ENCODE measurements at places on chromosomes 11 and 22. TPM values are rescaled to one million over a fixed set of nuclear protein-coding genes. Genes with fewer than 3 reads are reported as not detected.

DNA sequence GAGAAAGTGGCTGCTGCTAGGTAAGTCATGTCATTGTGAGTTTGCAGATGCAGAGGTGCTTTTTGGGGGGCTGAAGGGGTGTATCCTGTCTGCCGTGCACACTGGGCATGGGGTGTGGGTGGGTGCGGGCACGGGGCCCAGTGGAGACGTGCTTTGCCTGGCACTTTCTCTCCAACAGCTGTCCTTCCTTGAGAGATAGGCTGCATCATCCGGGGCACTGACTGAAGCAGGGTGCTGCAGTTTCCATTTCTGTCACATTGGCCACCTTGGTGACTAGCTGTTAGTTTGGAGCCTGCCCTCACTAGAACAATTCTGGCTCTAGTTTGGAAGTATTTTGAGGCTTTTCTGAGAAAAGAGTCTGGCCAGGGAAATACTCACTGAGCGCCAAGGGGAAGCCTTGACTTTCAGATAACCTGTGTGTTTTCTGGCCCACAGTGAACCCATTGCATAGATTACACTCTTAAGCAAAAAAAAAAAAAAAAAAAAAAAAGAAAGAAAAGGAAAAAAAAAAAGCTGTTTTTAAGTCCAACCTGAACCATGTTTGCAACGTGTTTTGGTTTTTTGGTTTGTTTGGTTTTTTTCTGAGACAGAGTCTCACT is 219.2 kb downstream of the NAV2 start:
- no peak for DNase-seq

DNA sequence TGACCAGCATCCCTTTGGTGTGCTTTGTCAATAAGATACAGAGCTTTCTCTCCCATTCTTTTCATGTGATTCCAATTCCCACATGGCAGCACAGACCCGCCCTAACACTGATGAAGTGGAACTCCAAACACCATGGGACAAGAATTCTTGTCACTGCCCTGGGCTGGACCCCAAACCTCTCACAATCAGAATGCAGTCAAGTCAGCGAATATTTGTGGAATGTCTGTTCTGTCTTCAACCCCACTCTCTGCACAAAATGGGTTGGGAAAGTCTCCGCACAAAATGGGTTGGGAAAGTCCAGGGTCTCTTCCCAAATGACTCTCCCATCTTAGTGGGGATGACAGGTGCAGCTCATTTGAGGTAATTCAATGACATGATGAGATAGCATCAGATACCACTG is 138.9 kb upstream of the TEAD1 start:
- no peak for DNase-seq

DNA sequence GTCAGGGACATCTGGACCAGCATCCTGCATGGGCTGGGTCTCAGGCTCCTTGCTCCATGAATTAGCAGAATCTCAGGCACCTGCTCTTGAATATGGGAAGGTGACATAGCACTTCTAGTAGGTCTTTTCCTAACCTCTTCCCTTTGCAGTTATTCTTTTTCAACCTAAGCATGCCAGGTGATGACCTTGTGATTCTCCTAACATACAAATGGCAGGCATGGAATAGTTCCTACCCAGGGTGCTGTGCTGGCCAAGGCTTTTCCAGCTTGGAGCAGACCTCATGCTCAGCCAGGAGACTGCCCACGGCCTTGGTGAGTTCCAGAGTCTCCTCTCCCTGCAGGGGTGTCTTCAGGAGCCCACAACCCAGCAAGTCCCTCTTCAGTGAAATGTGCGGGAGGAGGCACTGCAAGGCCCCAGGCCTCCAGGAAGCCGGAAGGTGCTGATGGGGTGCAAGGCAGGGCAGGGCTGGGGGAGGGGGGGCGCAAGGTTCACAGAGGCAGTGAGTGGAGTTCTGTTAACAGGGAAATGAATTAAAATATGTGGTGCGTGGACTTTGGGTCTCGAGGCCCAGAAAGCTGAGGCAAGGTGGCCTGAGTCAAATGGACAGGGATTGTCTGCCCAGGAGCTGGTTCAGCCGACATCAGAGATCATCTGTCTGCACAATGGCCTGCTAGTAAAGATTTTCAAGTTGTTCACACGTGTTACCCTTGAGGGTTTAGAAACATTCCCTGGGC is 75.9 kb upstream of the SEPTIN5 start:
- no peak for DNase-seq

DNA sequence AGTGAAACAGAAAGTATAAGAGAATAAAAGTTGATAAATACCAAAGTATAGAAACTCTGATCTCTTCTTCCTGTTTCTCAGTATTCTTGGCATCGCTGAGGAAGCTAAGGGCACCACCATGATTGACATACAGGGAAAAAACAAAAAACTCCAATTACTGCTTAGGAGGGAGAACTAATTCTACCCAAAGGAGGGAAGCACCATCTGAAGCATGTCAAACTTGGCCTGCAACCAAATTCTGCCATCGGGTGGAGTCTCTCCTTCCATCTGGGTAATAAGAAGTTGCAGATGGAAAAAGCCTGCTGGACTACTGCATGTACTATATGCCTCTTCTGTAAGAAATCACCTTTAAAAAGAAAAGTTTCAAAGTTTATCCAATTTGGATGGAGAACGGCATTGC is 30.5 kb upstream of the PPP2R1B start:
- DNase-seq: no peak

DNA sequence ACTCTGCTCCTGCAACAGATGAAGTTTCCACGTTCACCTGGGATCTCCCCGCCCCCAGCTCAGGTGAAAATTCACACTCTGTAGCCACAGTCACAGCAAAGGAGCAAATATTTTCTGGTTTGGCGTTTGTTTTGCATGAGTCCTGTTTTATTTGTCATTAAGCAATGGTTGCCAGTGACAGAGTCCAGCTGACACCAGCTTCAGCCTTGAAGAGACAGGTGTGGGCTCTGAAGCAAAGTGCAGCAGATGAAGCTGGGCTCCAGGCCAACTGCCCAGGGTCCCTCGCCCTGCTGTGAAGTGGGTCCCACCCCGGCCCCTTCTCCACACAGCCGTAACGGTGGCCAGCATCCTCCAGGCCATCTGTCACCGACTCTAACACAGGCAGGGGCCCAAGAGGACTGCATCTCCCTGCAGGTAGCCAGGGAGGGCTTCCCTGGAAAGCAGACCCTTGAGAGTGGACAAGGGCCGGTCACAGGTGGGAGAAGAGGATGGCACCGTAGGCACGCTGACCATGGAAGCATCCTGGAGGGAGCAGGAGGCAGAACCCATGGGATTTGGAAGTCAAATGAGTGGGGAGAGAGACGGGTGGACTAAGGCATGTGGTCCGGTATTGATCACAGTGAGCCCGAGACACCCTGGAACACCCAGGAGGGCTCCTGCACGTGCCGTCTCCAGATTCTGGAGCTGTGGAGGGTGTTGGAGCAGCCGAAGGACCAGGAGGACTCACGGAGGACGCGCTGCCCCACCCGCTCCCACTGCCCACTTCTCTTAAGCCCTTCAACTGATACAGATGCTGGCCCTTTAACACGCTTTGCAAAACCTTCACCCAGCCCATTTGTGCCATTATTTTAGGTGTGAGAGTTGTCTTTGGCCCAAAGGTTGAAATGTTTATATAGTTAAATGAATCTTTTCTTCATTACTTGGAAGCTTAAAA is 294.5 kb downstream of the BRD1 start:
- DNase-seq: no peak

GRCh38 chr22:27620367-27621154 is 181.0 kb downstream of the MN1 start:
- no peak for DNase-seq

DNA sequence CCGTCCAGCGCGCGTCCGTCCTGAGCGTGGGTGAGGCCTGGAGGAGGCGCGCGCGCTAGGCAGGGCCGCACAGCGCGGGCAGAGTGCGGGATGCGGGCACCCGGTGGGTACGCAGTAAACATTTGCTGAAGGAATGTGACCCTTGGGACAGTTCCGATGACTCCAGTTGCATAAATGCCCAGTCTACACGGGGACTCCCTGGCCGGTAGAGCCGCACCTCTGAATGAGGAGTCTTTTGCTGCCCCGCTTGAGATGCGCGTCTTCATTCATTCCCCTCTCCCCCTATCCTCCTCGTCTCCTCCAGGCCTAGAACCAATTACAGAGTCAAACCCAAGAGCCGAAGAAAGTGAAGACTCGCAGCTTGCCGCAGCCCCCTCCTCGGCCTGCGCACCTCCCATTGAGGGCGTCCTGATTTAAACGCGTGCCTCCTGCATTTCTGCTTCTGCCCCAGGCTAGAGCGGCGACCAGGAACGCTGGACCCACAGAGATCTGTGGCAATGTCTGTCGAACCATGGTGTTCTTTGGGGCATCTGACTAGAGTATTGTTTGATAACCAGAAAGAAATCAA is 729 bp upstream of the CHKB start:
- no peak for DNase-seq

DNA sequence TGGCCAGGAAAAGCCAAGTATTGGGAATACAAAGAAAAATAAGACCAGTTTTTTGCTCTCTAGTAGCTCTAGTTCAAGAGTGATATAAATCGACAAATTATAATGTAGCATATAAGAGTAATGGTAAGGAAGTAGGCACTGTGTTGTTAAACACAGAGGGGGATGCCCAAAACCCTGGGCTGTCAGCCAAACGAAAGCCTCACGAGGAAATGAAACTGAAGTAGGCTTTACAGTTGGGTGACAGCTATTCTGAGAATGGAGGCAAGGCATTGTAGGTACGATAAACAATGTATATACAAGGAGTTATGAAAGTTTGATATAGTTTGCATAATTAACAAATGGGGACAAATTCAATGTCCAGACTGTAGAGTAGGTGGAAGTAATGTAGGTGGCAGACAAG is 176.4 kb downstream of the FAM181B start:
- DNase-seq: no peak

DNA sequence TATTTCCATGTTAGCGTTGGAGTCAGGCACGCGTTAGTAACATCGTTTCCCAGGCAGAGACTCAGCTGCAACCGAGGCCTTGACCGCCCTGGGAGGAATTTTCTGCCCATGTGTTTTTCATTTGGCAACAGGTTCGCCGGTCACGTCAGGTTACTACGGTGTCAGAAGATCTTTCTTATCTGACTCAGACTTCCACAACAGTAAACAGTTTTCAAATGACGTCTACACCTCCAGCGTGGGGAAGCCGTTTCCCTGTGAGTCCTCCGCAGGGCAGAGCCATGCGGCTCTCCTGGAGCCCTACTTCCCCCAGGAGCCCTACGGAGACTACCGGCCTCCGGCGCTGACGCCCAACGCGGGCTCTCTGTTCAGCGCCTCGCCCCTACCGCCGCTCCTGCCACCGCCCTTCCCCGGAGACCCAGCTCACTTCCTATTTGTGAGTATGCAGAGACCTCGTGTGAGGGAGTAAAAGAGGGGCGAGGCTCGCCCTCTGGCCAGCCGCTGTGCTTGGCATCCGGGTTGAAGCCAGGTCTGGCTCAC is 14.3 kb upstream of the POU2AF3 start:
- DNase-seq: peak; percentile 33

- DNase-seq: no peak
Measured at GRCh38 chr11:75520688-75521087, 5.1 kb downstream of the GDPD5 start.

- DNase-seq: no peak
Measured at GRCh38 chr22:46959369-46959768, 196.9 kb downstream of the TBC1D22A start.

- no peak for DNase-seq
Measured at GRCh38 chr11:82842019-82842418, 58.2 kb downstream of the PRCP start.

DNA sequence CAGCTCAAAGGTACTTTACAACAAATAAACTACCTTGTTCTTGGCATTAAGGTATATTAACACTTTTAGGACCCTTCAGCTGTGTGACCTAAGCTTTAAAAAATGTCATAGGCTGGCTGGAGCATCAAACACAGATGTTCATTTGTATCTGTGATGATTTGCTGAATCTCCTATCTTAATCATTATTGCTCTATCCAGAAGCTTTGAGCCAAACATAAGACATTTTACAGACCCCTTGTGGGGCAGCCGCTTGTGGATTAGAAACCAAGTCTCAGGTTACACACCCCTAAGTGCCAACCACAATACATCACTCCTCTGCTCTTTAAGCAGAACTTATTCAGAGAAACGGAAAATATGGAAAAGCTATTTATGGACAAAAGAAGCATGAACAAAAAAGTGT is 394.2 kb upstream of the CCDC90B start:
- no peak for DNase-seq

DNA sequence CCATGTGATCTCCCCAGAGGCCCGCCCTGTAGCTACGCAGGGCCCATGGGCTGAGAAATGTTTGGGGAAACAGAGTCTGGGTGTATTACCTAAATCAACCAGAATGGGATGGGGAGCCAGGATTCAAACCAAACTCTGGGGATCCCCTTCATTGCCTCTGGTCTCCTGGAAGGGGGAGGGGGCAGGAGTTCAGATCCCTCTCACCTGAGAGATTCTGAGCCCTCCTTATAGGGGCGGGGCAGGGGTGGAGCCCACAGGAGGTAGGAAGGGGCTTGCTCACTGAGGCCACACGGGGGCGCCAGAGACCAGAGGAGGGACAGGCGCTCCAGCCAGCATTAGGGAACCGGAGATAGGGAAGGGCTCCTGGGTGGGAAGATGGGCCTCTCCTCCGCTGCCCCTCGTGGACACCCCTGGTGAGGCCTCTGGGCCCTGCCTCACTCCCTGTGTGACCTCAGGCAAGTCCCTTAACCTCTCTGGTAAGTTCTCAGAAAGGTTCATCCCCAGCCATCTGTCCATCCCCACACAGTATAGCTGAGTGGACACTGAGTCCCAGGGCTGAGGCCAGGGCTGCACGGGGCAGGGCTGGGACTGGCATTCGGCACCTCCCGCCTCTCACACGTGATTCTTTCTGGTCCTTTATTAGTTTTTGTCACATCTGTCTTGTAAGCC is 2.7 kb upstream of the CDC42BPG start:
- DNase-seq: peak; percentile 96

- no peak for DNase-seq
Measured at GRCh38 chr11:95508219-95508890, 277.4 kb upstream of the SESN3 start.

DNA sequence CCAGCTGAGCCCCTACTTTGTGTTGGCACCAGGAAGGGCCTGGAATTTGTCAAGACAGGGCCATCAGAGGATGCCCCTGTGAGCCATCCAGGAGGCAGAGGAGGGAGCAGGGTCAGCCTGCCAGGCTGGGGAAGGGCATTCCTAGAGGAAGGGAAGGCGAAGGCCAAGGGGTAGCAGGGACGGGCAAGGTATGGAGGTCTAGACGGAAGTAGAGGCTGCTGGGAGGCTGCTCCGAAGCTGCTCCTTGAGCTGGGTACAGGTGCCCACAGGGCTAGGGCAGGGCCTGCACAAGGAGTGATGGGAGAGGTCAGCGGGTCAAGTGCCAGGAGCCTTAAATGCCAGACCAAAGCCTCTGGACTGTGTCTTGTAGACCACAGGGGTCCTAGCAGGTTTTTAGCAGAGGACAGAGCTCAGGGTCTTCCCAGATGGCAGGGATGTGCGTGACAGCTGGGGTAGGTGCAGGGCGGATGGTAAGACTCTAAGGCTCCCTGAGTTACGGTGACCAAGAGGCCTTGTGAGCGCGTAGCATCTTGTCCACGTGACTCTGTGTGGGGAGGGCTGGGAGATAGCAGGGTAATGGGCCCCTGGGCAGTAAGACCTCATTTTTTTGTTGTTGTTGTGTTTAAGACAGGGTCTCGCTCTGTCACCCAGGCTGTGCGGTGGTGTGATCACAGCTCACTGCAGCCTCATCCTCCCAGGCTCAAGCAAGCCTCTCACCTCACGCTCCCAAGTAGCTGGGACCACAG is 31.7 kb upstream of the CSNK1E start:
- no peak for DNase-seq

Gene ZDHHC13
- total RNA-seq: 7.3 TPM

Gene TREH
- 0.11 TPM for total RNA-seq

Gene JAML
- 0.50 TPM for total RNA-seq

Gene MGAT3
- 4.5 TPM for total RNA-seq

Gene HBG1
- not detected for total RNA-seq

Gene DUSP8
- total RNA-seq: 16.5 TPM

Gene C11orf42
- not detected for total RNA-seq

Gene SCO2
- total RNA-seq: 0.74 TPM

Gene PGM2L1
- total RNA-seq: 2.1 TPM
